ENCODE measurements at places on chromosomes 7 and 10.

- no peak for DNase-seq
These were observed 85.5 kb downstream of the NKX6-2 start for GRCh38 chr10:132700156-132701098.

- DNase-seq = no peak
These were observed 12.1 kb downstream of the GIMAP6 start for GRCh38 chr7:150620061-150620460.

DNA sequence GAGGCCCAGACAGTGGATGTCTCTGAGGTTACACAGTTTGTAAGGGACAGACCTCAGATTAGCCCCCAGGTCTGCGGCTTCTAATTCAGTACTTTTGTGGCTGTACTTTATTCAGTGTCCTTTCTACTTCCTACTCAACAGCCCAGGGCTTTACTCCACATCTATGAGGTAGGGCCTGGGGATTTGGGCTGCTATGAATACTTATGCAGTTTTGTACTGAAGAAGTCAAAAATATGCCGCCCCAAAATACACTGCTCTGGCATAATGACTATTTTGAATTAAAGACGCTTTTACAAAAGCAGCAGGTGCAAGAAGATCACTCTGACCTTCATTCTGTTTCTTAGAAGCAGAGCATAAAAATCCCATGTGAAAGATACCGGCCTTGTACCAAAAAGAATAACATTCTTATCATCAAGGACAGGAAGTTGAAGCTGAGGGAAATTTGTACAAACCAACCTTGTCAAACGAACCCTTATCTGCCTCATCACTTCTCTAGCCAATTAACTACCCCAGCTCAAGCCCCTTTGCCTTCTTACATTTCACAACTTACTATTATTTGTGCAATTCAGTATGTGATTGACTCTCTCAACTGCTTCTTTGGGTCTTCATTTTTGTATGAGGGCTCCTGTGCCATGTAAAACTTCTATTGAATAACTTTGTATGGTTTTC, 26.1 kb upstream of the TRUB1 start:
- DNase-seq = no peak

- no peak for DNase-seq
These were observed 25.7 kb downstream of the PRKAG2 start for GRCh38 chr7:151851145-151851751.

DNA sequence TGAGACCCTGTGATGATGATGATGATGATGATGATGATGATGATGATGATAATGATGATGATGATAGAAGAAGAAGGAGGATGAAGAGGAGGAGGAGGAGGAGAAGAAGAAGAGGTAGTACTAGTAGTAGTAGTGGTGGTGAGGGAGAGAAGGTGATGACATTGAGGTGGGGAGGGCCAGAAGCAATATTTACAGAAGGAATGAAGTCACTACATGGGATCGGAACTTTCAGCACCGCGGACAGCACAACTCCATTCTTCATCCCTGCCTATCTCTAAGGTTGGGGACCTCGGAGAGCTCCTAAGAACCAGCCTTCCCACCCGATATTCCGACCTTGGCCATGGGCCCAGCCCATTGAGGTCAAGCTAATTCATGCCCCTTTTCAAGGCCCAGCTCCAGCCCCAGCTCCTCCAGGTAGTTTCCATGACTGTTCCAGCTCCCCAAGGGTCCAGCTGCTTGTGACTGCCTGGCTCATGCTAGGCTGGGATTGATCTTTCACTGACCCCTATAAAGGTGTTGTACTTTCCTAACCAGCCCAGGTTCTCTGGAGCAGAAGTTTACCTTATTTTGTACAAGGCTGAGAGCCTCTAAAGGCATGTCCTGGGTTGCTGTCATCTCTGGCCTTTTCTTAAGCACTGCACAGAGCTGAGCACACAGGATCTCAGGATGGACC, 10.3 kb downstream of the CRHR2 start:
- no peak for DNase-seq

DNA sequence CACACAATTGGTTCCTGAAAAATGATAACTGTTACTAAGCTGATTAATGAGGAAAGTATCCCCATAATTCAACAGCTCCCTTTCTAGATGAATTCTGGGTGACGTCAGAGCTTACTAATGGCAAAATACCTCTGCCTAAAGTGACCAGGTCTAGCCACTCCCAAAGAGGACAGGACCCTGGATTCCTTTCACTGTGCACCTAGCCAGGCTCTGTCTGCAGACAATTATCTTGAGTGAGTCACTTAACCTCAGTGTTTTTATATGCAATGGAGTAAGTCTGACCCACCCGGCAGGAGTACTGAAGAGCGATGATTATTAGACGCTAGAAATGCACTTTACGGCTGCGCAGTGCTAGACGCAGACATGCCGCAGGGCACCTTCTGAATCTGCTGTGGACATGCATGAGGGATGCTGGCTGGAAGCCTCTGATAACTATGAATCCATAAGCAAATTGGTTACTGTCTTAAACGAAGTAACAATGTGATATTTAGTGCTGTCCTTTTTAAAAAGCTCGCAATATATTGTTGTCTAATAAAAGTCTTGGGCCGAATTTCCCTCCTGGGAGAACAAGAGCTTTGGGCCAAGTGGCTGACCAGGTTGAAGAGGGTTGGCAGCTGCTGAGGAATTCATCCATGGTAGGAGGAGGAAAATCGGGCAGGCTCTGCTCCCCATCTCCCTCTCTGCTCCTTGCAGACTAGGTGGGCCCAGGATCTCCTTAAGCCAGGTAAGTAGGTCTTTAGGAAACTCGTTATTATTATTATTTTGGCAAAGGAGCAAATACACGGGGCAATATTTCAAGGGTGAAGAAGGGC, 4.6 kb upstream of the INPP5A start:
- DNase-seq = no peak

GRCh38 chr10:88881922-88882645, 2.0 kb downstream of the STAMBPL1 start:
- DNase-seq = no peak

- DNase-seq = no peak
These were observed 25.1 kb downstream of the MKX start for GRCh38 chr10:27720529-27720928.

DNA sequence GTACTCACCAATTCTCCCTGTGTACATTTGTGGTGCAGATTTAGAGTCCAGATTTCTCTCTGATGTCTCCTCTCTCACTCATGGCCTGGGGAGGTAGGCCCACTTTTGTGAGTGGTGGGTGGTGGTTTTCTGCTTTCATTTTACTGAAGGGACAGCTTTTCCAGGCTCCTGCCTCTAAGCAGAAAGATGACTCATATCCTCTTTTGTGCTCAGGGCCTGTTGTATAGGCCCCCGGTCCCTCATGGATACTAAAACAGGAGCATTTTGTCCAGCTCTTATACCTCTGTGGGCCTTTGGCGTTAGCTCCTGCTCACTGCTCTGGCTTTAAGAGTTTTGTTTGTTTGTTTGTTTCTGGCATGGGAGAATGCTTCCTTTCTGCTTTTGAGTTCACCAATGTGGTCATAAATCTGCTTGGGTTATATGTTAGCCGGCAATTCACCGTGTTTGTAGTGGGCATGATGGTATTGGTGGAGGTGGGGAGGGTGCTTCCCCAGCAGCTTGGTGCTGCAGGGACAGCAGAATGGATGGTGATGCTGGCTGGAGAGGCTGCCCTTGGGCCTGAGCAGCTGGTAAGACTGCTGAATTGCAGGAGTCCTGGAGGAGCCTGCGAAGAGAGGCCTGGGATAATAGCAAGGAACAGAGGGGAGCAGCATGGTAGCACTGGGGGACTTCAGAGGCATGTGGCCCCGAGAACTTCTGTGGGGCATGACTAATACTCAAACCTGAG, 468.7 kb downstream of the RPS24 start:
- DNase-seq = no peak

DNA sequence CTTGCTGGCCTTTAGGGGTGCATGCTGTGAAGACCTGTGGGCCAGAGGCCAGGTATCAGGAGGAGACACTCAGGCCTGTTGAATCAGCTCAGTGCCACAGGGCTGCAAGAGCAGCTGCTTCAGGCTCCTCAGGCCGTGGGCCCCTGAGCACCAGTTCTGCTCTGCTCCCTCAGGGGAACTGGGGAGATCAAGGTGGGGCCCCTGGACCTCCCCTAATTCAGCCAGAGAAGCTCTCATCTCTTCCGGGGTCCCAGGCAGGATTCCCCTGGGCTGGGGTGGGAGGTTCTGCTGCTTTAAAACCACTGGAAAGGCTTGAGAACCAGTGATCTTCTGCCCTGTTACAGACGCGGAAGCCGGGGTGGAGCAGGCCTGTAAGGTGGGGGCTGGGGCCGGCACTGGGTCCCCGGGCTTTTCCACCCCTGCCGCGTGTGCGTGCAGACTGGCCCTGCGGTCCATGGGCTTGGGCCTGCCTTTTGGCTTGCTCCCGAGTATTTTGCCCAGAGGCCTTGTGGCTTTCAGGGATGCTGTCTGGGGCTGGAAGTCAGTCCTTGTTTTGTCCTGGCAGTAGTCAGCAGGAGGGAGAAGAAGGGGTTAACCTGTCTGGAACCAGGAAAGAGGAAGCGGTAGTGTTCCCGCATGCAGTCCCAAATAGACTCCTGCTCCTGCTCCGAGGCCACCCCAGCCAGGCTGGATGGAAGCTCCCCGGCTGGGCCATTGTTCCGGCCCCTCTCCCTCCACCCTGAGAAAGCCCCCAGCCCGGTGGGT, 74.3 kb downstream of the LHPP start:
- DNase-seq = no peak

GRCh38 chr10:59993931-59994330, 87.6 kb upstream of the CCDC6 start:
- no peak for DNase-seq

DNA sequence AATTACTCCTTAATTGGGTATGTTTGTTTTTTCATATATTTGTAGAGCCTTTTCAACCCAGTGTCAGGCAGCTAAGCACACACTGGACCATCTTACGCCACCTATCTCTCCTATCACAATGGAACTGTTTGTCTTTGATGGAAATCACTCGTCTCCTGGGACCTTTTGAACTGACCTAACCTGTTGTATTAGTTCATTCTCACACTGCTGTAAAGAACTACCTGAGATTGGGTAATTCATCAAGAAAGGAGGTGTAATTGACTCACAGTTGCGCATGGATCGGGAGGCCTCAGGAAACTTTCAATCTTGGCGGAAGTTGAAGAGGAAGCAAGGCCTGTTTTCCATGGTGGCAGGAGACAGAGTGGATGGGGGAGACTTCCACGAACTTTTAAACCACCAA, 182.0 kb downstream of the TCERG1L start:
- no peak for DNase-seq

GRCh38 chr10:129780198-129780597, 183.9 kb downstream of the EBF3 start:
- DNase-seq = no peak

- DNase-seq = no peak
These were observed 534.1 kb downstream of the SDK1 start for GRCh38 chr7:3835109-3835508.

DNA sequence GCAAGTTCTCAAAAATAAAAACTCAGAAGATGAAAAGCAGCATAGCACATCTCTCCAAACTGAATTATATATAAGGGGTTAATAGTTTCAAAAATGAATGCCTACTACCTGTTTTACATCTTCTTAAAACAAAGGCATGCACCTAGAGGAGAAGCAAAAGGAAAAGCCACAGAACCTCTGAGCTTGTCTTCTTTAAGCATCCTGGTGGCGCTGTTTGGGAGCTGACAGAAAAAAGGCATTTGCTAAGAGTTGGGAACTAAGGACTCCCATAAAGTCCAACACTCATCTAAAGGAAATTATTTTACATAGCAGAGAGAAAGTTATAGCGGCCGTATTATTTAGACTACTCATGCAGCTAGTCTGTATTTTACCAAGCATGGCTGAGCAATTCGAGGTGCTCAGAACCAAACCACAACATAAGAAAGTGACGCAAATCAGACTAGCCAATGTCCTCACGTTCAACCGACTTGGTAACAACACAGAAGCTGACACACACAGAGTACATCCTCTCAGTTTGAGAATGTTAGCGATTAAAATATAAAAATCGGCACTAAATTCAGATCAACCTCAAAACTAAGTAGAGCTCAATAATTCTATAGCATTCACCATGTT, 38.8 kb downstream of the PTN start:
- no peak for DNase-seq

DNA sequence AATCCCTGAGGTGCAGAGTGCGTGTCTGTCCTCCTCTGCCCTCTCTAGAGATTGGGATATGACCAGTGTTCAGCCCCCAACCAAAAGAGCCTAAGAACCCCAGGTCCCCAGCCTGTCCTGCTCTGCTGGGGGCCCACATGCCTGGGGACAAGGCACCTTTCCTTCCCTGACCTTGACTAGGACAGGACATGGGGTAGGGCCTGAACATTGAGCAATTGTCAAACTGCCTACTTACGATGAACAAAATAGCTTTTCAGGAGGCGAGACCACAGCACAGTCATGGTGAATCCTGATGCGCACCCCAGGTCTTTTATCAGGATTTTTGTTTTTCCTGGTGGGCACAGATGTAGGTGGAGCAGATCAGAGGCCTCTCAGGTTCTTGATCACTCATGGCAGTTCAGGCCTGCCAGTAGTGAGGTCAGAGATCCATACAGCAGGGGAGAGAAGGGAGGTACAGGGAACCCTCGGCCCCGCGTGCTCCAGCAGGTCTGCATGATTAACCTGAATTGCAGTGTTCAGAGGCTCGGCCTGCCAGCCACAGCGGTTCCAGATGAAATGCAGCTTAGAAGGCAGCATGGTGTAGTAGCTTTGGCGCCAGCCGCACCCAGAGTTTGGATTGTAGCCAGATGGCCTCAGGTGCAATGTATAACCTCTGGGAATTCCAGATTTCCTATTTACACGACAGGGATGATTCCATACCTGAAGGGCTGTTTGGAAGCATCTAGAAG, 191.3 kb downstream of the CUX1 start:
- DNase-seq = no peak

GRCh38 chr10:110378006-110378405, 73.3 kb upstream of the SMNDC1 start:
- DNase-seq = no peak

DNA sequence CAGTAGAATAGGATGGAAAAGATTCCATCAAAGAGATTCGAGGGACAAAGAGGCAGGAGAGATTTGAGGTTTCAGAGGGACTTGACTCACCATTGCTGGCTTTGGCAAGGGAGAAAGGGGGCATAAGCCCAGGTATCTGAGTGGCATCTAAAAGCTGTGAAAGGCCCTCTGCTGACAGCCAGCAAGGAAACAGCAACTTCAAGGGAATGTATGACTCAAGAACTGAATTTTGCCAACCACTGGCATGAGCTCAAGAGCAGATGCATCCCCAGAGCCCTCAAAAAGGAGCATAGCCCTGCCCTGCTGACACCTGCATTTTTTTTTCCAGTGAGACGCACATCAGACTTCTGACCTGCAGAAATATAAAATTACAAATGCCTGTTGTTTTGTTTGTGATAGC, 19.6 kb upstream of the ADAM12 start:
- no peak for DNase-seq
